ENCODE measurements at places on chromosomes 16 and 17.

DNA sequence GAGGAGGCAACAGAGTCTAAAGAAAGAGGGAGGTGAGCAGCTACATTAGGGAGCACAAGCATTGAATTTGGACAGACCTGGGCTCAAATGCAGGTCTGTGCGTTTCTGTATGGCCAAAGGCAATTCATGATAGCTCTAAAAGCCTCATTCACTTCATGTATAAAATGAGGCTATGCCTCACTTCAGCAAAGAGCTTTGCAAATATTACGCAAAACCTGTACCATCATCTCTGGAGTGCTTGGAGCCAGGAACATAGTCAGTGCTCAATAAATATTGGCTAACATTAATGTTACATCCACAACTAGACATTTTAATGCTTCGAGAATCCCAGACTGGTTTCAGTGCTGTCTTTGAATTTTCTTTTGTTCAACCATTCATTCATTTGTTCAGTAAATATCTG lies 254.7 kb upstream of the CDH11 start:
- no peak for DNase-seq

GRCh38 chr16:9099131-9099625 lies 7.7 kb downstream of the HAPSTR1 start:
- DNase-seq: no peak

GRCh38 chr16:84597931-84598351 lies 19.9 kb downstream of the COTL1 start:
- DNase-seq: no peak

DNA sequence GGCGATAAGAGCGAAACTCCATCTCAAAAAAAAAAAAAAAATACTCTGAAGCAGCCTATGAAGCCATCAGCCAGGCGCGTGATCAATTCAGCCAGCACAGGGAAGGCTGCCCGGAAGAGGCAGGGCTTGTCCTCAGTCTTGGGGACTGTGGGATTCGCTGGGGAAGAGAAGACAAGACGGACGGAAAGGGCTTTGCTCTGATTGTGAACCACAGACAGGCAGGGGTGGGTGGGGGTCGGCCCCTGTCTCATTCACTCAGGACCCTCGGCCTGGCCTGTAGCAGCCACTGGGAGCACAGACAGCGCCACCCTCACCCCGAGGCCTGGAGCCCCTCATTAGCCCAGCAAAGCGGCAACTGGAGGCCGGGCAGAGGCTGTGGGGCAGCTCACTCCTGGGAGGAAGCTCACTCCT lies 37.2 kb downstream of the ABR start:
- no peak for DNase-seq

Measured in activated B cell treated with CpG ODN at 0.5 μM for 24 hours (primary cell).